Uterine smooth muscle cell (primary cell): ENCODE measurements at places on chromosomes 13 and 19. TPM values are rescaled to one million over a fixed set of nuclear protein-coding genes. Genes with fewer than 3 reads are reported as not detected.

Gene ERF
- total RNA-seq = 15.9 and 22.9 TPM in 2 replicates

Gene PTOV1
- 44.5 and 60.0 TPM in 2 replicates for total RNA-seq

Gene DLEU7
- not detected in 2 replicates for total RNA-seq

Gene ALKBH6
- 15.9 and 20.0 TPM in 2 replicates for total RNA-seq

Gene HRC
- total RNA-seq = not detected in 2 replicates

Gene ZNF234
- total RNA-seq = 12.3 and 14.6 TPM in 2 replicates

Gene CLDN10
- not detected in 2 replicates for total RNA-seq

Gene B3GNT3
- total RNA-seq = not detected in 2 replicates

Gene S1PR5
- total RNA-seq = 0.12 and 0.44 TPM in 2 replicates

Gene ZSCAN5B
- total RNA-seq = not detected in 2 replicates

Gene CYP2B6
- total RNA-seq = not detected in 2 replicates

Gene SELENOW
- total RNA-seq = 126 and 159 TPM in 2 replicates
